Transverse colon (tissue), 4 donors: ENCODE measurements at places on chromosomes 12 and 14. TPM values are rescaled to one million over a fixed set of nuclear protein-coding genes. Genes with fewer than 3 reads are reported as not detected.

RNF212B gene
- total RNA-seq: not detected

PRR4 gene
- total RNA-seq: not detected

CCDC77 gene
- 3.0 TPM for total RNA-seq

NFE2 gene
- total RNA-seq: not detected

FAM181A gene
- total RNA-seq: not detected

RERGL gene
- not detected for total RNA-seq

CMTM5 gene
- not detected for total RNA-seq

PCED1B gene
- not detected for total RNA-seq

CRIP1 gene
- 63.0 TPM for total RNA-seq

PELI2 gene
- total RNA-seq: 29.9 TPM

KLRC3 gene
- total RNA-seq: not detected

ZFHX2 gene
- 0.95 TPM for total RNA-seq

ANO6 gene
- 23.0 TPM for total RNA-seq

KCNH3 gene
- 0.32 TPM for total RNA-seq

GAPDH gene
- 2,821 TPM for total RNA-seq

TMBIM6 gene
- total RNA-seq: 709 TPM

GALNT16 gene
- 2.6 TPM for total RNA-seq

PLEK2 gene
- 5.2 TPM for total RNA-seq

RASSF8 gene
- total RNA-seq: 20.5 TPM

KRT80 gene
- not detected for total RNA-seq

RAD9B gene
- total RNA-seq: not detected

TMPRSS12 gene
- total RNA-seq: not detected

SSTR1 gene
- total RNA-seq: 10.1 TPM

ANKRD33 gene
- total RNA-seq: not detected

RTRAF gene
- total RNA-seq: 43.4 TPM

LRRC10 gene
- total RNA-seq: not detected

PPFIA2 gene
- total RNA-seq: 8.9 TPM

PTCSC3 gene
- total RNA-seq: not detected

CLMN gene
- 118 TPM for total RNA-seq

MYF6 gene
- total RNA-seq: not detected

TSPAN8 gene
- 221 TPM for total RNA-seq

TUNAR gene
- not detected for total RNA-seq

INHBE gene
- not detected for total RNA-seq

MIP gene
- not detected for total RNA-seq

ERG28 gene
- 0.75 TPM for total RNA-seq

GDF11 gene
- 0.41 TPM for total RNA-seq

PTPRB gene
- total RNA-seq: 17.2 TPM

KRT83 gene
- total RNA-seq: not detected

ADCY6 gene
- 114 TPM for total RNA-seq

DCAF11 gene
- total RNA-seq: 86.4 TPM

ADAMTS20 gene
- not detected for total RNA-seq
